ENCODE measurements at places on chromosomes 4 and X.

DNA sequence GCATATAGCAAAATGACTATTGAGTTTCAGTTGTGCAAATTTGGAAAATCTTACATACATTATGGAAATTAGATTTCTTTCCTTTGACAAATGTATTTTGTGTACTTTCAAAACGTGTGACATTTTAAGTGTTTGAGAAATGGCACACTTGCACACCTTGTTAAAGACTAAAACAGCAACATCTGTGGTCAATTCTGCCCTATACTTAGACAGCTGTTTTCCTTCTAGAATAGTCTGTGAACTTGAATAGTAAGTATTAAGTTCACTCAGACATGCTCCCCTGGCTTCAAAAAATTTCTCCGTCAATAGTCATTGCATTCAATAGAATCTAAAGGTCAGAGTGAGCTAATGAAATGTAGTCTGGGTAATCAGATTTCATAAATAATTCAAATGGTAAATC is 21.7 kb upstream of the TBC1D9 start:
- DNase-seq: no peak

GRCh38 chr4:152162331-152162697 is 373.6 kb downstream of the FBXW7 start:
- no peak for DNase-seq

- DNase-seq: no peak
These were observed 178.6 kb upstream of the TBL1X start for GRCh38 chrX:9286234-9286633.

DNA sequence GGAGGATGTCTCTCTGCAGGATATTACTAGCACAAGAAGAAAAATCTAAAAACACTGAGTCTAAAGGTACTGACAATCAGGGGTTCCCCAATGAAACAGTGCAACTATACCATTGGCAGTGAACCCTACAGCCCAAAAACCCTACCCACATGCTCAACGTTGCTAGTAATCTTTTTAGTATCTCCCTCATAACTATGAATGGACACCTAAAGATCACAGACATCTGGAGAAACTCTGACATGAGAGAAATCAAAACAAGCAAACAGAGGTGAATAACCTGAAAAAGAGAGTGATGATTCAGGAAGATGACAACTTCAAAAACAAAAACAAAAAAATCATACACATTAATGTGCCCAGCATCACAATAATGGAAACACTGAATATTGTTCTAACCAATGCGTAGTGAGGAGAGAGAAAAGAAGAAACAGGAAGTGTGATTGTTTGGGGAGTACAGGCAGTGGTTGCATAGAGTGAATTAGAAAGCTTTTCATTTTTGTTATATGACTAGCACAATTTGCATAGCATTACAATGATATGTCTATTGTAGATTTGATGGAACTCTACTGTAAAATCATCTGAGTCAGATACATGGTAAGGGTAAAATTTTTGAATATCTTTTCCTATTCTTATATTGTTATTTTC is 78.9 kb upstream of the FMR1 start:
- no peak for DNase-seq

DNA sequence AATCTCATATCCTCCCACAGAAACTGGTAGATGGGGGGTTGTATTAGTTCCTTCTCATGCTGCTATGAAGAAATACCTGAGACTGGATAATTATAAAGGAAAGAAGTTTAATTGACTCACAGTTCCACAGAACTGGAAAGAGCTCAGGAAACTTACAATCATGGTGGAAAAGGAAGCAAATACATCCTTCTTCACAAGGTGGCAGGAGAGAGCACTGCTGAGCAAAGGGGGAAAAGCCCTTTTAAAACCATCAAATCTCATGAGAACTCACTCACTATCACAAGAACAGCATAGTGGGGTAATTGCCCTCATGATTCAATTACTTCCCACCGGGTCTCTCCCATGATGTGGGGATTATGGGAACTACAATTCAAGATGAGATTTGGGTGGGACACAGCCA is 250.5 kb upstream of the GPRIN3 start:
- no peak for DNase-seq

GRCh38 chr4:173531086-173531965 is 1.3 kb upstream of the HAND2 start:
- no peak for DNase-seq

GRCh38 chrX:47156611-47157520 is 11.8 kb downstream of the RBM10 start:
- no peak for DNase-seq

- no peak for DNase-seq
These were observed 28.2 kb downstream of the ANKRD50 start for GRCh38 chr4:124684301-124684700.

GRCh38 chr4:169099771-169100180 is 89.7 kb upstream of the CBR4 start:
- no peak for DNase-seq

- DNase-seq: no peak
These were observed 406.4 kb downstream of the FAM47A start for GRCh38 chrX:33725535-33726210.

DNA sequence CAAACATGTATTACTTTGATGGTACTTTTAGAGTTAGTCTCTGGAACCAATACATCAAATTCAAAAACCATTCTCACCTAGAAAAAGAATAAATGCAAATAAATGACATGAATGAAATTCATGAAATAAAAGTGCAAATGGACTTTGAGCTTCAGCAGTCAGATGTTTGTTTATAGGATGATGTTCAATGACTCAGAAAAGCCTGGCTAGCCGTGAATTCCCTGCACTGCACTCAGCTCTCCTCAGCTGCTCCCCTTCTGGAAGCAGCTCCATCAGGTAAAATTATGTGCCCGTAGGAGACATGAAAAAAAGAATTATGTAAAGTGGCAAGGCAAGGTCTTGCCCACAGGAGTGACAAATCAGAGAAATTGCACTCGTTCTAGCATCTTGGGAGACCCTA is 390.6 kb downstream of the GPM6A start:
- DNase-seq: no peak

GRCh38 chr4:83356899-83357661 is 22.4 kb upstream of the HPSE start:
- no peak for DNase-seq

GRCh38 chr4:165502916-165503907 is 124.4 kb downstream of the CPE start:
- DNase-seq: no peak

DNA sequence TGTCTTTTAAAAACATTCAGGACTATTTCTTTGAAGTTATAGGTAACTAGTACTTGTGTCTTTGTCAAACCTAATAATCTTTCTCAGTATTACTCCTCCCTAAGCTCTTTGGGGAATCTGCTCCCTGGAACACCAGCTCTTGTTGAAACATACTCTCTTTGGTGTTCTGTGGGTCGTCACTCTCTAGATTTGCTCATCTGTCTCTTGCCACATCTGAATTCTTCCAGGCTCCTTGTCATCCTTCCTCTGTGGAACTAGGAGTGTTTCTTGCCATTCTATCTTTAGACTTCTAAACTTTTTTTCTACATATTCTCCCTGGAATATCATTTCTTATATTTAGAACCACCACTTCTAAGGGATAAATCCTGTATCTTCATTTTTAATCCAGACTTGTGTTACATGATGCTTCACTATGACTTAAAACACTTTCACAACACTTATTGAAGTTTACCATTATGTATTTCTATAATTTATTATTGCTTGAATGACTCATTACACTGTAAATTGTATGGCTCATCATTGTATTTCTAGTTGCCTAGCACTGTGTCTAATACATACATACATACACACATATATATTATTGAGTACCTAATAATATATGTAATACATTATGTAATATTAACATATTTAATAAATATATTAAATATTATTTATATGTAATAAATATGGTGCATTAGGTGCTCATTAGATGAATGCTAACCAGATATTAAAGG is 186.1 kb downstream of the TMA16 start:
- no peak for DNase-seq

DNA sequence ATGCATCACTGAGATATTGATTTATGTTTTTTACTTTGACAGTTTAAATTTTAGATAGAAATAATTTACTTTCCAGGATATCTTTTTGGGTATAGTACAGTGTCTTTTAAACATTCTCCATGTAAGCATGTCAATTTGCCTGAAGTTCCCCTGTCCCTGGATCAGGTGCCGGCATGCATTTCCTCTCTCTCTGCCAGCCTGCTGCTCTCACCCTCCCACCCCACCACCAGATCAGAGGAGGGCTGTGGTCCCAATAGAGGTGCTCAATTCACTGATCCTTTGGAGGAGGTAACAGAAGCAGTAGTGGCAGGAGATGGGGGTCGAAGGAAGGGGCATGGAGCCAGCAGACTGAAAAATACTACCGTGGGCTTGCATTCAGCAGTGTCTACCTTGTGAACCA is 28.3 kb upstream of the DSPP start:
- no peak for DNase-seq

DNA sequence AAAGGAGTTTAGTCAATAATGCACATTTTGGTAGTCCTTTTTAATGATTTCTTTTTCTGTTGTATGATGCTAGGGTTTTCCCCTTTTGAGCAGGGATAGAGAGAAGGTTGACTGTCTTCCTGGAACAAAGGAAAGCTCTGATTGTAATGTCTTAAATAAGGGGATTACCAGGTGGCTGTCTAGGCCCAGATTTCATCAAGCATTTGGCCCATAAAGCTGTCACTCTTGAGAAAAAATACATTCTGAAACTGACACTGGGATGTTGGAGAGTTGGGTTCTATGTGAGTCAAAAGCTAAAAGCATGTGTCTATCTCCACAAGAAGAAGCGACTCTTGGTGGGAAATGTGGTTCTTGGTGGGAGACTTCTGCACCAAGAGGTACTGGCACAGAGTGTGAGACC is 26.4 kb downstream of the KIAA1210 start:
- DNase-seq: no peak

GRCh38 chrX:149515954-149516602 is 11.0 kb upstream of the IDS start:
- DNase-seq: no peak

GRCh38 chr4:164134388-164134787 is 619.5 kb upstream of the SMIM31 start:
- DNase-seq: no peak
